ENCODE measurements at places on chromosomes 5 and 9.

DNA sequence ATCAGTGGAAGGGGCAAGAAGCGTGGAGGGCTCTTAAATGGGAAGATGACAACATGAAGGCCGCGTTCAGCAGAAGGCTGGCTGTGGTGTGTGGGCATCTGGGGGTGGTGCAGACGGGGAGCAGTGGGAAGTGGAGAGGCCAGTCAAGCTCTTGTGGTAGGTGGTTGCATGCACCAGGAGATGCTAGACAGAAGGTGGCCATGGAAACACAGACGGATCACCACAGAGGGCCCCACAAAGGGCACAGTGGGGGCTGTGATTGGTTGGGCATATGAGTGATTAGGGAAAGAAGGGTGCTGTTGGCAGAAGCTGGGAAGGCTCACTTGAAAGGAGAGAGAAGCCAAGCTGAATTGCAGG is 14.7 kb downstream of the MTMR12 start:
- no peak for DNase-seq

DNA sequence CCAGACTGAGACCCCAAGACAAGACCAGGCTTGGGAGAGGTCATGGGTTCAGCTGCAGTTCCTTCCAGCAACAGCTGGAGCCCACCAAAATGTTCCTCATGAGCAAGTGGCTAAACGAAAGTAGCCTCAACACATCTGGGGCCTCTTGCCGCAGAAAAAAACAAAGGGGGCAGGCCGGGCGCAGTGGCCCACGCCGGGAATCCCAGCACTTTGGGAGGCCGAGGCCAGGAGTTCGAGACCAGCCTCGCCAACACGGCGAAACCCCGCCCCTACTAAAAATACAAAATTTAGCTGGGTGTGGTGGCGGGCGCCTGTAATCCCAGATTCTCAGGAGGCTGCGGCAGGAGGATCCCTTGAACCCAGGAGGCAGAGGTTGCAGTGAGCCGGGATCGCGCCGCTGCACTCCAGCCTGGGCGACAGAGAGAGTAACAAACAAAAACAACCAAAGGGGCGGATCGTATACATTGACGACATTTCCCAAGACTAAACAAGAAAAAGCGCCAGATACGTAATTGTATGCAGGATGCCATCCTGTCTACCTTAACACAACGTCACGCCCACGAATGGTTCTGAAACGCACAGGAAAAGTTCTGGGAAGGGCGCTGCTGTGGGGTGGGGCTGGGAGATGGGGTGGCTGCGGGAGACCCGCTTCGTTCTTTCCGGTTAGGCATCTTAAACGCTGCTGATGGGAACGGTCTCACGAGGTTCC is 1.7 kb downstream of the INPP5E start:
- no peak for DNase-seq

DNA sequence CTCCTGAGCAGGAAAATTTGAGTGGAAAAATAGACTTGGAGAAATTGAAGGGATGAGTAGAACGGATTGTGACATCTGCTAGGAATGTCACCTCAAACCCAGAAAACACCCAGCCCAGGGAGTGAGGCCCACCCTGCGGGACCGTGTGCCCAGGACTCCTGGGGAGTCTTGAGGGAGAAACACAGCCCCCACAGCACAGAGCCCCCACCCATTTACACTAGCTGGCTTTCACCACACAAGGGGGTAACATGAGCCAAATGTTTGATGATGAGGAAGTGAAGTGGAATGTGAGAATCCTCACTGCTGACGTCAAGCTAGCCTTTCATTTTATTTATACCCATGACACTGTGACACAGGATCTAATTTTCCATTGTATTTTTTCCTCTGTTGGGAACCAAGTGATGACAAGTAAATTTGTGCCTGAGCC is 42.8 kb upstream of the PDE8B start:
- DNase-seq, result no peak

DNA sequence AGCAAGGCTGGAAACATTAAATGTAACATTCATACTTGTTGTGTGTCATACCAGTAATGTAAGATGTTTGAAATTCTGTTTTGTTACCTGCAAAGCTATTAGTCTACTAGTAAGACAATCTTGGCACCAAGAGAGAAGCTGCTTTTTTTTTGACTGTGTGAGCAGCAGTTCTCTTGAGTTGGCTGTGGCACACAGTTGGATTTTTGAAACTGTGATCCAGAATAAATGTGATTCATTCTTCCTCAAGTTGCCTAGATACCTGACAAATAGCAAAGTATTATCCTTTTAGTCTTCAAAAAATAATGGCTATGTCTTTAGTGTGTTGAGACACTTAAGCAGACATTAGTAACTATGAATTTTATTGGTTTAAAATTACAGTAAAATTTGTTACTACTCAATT is 57.2 kb upstream of the HAPLN1 start:
- DNase-seq, result no peak

DNA sequence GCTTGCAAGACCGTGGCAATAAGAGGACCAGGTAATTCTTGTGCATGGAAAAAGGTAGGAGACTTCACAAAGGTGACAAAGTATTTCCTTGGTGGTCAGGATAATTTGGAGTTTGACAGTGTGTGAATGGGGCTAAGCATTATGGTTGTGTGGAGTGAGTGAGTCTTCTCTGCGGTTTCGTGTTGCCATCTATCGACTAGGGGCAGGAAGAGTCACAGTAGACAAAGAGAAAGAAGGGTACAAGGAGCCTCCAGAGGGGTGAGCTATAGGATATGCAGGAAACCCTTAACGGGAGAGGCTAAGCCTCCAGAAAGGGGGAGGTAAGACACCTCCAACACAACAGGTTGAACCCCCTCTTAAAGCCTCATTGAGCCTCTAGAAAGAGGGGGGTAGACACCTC is 64.0 kb upstream of the RANBP6 start:
- DNase-seq, result no peak

- no peak for DNase-seq
Observed at GRCh38 chr9:73371801-73372200, 220.1 kb downstream of the ANXA1 start.

DNA sequence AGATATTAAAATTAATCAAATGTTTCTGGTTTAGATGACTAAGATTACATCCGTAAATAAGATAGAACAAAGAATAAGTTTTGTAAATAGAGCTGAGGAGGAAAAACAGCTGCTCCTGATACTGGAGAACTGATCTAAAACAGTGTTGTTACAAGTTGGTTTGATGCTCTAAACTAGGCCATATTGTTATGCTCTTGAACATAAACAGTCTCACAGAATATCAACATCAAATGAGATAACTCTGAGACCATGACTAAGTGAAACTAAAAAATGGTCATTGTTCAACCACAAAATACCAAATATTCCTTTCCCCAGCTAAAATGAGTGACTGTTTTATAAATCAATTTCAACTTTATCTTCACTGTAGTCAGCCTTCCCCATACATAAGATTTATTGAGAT is 16.5 kb upstream of the SRFBP1 start:
- DNase-seq, result no peak

GRCh38 chr5:81767938-81768337 is 17.0 kb upstream of the SSBP2 start:
- DNase-seq, result no peak

DNA sequence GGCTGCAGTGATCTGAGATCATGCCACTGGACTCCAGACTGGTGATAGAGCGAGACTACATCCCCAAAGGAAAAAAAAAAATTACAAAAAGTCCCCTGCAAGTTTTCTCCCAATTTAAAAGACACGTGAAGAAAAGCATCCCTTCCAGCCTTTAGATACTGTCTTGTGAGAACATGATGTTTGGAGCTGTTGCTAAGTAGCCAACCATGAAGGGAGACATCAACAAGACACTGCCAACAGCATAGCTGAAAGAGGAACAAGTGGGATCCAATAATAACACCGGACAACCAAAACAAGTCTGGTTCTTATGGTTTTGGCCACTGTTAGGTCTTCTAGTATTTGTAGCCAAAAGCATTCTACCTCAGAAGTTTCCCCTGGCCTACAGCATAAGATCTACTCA is 118.9 kb upstream of the CCDC180 start:
- DNase-seq, result no peak

GRCh38 chr5:6950250-6950649 is 237.0 kb downstream of the TENT4A start:
- DNase-seq, result no peak

DNA sequence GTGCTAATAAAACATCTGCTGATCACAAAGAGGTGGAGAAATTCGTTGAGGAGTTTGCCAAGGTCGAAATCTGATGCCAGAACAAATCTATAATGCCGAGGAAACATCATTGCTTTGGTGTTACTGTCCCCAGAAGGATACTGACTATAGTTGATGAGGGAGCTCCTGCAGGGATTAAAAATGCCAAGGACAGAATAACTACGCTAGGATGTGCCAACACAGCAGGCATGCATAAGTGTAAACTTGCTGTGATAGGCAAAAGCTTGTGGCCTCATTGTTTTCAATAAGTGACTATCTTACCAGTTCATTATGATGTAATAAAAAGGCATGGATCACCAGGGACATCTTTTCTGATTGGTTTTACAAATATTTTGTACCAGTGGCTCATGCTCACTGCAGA is 66.8 kb upstream of the ADCY2 start:
- no peak for DNase-seq

DNA sequence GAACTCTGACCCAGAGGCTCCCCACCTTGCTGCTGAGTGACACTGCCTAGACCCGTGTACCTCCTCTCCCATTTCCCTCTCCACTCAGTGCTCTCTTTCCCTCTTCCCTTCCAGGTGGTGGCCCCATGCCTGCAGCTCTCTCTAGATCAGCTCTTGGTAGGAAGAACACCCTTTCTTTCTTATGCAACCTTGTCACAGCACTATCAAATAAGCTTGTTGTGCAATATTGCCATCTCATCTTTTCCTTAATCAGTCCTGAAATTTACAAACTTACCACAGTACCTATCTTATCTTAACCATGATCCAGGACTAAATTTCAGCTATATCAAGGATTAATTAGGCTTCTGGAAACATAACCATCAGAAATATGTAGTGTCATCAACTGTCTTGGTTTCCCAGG is 88.6 kb downstream of the ZFAND5 start:
- DNase-seq, result no peak

- no peak for DNase-seq
Observed at GRCh38 chr5:169142264-169142970, 158.5 kb downstream of the SLIT3 start.

- DNase-seq, result no peak
Observed at GRCh38 chr9:91882627-91883026, 67.4 kb downstream of the ROR2 start.

- DNase-seq, result no peak
Observed at GRCh38 chr9:113564498-113565237, 101.1 kb downstream of the RGS3 start.

DNA sequence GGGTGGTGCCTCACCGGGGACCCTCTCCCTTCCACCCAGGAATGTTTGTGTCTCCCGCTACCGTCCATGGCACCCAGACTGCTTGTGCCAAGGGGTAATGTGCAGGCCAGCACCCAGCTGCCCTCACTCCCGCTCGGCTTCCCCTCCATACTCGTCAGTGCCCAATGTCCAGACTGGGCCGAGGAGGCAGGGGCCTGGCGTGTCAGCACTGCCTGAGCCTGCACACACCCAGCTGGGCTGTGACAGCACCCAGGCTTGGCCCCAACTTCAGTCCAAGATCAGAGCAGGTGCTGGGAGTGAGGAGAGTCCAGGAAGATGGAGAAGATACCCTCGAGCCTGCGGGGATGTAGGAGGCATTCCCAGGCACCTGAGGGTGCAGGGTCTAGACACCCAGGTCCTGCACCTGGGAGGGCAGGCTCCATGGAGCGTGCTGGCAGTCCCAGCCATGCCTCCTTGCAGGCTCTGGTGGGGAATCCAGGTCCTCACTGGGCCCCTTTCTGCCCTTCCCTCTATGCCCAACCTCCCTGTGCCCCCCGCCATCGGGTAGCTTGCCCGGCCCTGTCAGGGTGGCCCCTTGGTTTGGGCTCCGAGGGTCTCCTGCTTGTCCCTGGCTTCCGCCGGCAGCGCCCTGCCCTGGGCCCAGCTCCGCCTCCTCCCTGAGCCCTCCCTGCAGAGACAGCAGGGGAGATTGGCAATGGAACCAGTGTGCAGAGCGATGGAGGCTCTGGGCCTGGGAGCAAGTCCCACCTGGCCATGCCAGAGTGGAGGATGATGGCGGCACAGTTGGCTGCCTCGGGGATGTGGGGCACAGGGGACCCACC is 250.8 kb upstream of the EDIL3 start:
- DNase-seq, result no peak

- no peak for DNase-seq
Observed at GRCh38 chr9:101388507-101388993, 3.7 kb upstream of the BAAT start.
